Stimulated activated CD4-positive, alpha-beta T cell treated with anti-CD3 and anti-CD28 coated beads, Interleukin-4, amount 100 ng/mL, for 24 hours (primary cell): ENCODE measurements at places on chromosomes 3 and 15.
A peak's percentile ranks its signal among the peaks of the same experiment; 100 is the strongest.

DNA sequence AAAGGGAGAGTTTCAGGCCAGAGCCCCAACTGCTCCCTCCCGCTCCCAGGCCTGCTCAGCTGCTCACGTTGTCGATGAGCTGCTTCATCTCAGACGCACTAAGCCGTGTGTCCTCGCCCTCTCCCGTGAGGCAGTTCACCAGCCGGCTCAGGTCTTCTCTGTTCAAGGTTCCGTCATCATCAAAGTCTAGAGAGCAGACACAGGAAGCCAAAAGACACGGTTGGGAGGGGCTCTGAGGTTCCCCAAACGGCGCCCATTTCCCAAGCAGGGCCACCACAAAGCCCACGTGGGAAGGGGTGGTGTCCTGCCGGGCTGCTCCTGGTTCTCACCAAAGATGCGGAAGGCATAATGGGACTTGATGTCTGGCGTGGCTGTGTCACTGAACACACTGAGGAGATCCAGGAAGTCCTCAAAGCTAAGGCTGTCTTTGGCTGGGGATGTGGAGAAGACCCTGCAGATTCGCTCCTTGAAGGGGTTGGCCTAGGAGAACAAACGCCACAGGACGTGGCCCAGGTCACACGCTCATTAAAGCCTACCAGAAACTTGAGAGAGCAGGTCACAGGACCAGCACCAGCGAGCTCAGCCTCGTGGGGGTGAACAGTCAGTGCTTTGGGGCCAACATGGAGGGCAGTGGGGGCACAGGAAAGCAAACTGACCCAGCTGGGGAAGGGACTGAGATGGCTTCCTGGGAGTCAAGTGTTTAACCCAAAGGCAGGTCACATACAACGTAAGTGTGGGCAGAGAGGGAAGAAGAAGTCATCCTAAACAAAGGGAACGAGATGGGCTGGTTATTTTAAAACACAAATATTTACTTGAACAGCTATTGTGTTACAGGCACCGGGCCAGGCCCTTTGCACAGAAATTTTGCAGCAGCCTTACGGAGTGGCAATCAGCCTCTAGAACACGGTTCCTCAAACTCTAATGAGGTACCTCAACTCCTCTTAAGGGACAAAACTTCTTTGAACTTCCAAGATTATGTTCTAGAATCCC, 2.4 kb downstream of the CIB1 start:
- DNase-seq: peak; percentile 73

DNA sequence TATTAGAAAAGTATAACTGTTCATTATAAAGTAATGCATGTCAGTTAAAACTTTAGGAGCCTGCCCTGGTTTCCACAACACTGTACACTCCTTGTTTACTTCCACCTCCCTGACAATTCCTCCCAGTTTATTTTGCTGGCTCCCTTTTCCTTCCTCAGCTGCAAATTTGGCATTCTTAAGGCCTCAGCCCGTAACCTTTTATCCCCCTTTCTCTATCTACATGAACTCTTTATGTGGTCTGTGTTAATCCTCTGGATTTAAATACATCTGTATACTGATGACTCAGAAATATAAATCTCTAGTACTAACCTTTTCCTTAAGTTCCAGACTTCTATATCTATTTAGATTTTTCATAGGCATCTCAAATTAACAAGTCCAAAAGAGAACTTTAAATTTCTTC, 143.6 kb downstream of the OTOL1 start:
- no peak for DNase-seq

GRCh38 chr3:136994772-136995516, 37.2 kb downstream of the IL20RB start:
- no peak for DNase-seq

- no peak for DNase-seq
Observed at GRCh38 chr3:99927671-99928457, 110.2 kb downstream of the CMSS1 start.

DNA sequence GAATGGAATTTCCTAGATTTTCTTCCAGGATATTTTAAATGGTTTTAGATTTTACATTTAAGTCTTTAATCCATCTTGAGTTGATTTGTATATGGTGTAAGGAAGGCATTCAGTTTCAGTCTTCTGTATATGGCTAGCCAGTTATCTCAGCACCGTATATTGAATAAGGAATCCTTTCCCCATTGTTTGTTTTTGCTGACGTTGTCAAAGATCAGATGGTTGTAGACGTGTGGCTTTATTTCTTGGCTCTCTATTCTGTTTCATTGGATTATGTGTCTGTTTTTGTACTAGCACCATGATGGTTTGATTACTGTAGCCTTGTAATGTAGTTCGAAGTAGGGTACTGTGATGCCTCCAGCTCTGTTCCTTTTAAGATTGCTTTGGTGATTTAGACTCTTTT, 325.7 kb upstream of the EPHA6 start:
- no peak for DNase-seq

GRCh38 chr3:43852066-43852465, 161.3 kb downstream of the ABHD5 start:
- DNase-seq: no peak
